ENCODE measurements at places on chromosomes 3 and 15.

DNA sequence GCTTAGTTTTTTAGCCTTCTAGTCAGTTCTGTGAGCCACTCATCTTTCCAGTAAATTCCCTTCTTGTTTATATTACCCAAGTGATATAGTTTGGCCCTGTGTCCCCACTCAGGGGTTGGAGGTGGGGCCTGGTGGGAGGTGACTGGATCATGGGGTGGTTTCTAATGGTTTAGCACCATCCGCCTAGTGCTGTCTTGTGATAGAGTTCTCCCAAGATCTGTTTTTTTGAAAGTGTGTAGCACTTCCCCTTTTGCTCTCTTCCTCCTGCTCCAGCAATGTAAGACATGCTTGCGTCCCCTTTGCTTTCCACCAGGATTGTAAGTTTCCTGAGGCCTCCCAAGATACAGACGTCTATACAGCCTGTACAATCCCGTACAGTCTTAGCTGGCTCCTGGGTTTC is 53.7 kb upstream of the INO80 start:
- DNase-seq = no peak

DNA sequence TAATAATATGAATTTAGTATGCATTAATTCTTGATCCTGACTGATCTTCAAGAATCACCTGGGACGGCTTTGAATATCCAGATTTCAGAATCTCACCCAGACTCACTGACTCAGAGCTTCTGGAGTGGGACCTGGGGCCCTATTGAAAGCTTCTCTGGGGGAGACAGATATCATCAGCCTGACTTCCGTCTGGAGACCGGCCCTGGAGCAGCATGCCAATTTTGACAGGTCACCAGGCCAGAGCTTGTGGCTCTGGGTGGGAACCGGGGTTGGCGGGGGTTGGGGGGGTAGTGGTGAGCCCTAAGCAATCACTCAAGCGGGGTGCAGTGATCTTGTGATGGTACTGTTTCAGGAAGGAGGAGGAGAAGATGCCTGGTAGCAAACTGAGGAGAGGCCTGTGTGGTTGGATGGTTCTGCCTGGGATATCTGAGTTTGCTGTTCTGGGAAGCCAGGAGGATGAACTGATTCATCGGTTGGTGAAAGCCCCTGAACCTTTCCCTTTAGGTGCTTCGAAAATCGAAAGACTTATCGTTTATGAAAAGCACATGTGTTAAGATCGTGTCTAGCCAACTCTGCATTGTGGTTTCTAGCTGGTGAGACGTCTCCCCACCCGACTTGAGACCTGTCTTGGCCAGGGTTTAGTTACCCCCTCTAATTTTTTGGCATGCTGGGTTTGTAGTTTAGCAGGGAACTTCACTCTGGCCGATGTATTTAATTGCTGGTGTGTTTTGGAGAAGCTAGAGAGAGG is 263.9 kb upstream of the C2CD4B start:
- no peak for DNase-seq

- DNase-seq = no peak
Observed at GRCh38 chr3:180278583-180279188, 241.9 kb upstream of the PEX5L start.

GRCh38 chr15:42144841-42145375 is 11.5 kb downstream of the PLA2G4F start:
- no peak for DNase-seq

DNA sequence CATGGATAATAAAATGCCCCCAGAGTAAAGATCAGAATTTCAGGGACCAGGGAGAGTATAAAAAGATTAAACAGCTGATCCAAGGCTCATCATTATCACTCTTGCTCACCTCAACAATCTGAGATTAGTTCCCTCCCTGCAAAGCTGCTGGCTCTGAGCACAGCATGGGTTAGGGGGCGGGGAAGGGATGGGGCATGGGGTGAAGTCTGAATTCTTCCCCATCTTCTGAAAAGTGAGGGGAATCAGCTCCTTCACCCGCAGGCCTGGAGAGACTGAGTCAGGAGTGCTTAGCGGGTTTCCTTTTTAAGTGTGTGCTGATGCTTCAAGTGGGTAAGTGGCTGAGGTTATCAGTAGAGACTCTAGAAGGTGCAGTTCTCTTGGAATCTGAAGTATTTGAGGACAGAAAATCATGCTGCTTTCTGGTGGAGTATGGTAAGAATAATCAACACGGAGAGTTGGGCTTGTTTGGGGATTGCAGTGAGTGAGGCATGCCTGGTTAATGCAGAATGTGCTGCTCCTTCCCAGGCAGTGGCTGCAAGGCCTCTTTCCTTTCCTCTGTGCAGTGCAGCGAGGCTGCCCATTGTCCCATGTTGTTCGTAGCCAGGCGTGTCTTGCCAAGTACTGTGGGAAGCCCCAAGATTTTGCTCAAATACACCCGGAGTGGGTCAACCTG is 59.2 kb upstream of the TRAK1 start:
- DNase-seq = peak; percentile 51

Data from D341Med (cell line).